HT1080 (cell line): ENCODE measurements at places on chromosomes 7 and 10. TPM values are rescaled to one million over a fixed set of nuclear protein-coding genes. Genes with fewer than 3 reads are reported as not detected.

Gene INA
- not detected in 2 replicates for total RNA-seq

Gene LRRN3
- not detected in 2 replicates for total RNA-seq

Gene DNAJC30
- total RNA-seq = 3.8 and 11.9 TPM in 2 replicates

Gene VGF
- 29.8 and 45.2 TPM in 2 replicates for total RNA-seq

Gene SORCS3
- total RNA-seq = 0.03 and 0.05 TPM in 2 replicates

Gene PPP1R3C
- total RNA-seq = 2.7 and 3.1 TPM in 2 replicates

DNA sequence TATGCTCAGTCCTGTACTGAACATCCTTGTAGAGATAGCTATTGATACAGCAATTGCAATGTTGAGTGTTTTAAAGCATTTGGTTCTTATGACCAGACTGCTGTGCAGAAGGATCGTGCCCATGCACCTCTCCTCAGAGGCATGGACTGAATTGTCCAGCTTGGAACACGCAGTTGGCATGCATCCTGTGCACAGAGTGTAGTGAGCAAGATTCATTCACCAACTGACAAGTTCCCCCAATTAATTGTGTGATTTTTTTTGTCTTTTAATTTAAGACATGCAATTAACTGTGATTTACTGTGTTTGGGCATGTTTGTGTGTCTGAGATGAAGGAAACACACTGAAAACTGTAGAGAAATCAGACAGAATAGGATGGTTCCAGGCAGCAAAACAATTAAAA, 323.7 kb downstream of the CDK14 start:
- DNase-seq = no peak

DNA sequence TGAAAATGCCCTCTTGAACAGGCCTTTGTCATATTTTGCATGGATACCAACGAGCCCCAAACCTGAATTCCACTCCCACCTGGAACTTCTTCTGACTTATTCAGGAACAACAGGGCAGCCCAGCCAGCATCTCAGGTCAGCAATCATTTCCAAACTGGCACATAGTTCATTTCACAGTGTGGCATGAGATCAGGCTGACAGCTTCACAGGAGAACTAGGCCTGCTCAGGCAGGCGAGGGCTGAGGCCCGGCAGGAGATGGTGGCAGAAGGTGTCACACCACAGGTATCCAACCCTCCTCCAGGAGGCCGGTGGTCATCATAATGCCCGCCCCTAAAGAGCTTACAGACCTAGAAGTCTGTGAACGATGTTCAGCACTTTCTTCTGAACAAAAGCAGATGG, 42.5 kb downstream of the DENND11 start:
- DNase-seq = no peak

DNA sequence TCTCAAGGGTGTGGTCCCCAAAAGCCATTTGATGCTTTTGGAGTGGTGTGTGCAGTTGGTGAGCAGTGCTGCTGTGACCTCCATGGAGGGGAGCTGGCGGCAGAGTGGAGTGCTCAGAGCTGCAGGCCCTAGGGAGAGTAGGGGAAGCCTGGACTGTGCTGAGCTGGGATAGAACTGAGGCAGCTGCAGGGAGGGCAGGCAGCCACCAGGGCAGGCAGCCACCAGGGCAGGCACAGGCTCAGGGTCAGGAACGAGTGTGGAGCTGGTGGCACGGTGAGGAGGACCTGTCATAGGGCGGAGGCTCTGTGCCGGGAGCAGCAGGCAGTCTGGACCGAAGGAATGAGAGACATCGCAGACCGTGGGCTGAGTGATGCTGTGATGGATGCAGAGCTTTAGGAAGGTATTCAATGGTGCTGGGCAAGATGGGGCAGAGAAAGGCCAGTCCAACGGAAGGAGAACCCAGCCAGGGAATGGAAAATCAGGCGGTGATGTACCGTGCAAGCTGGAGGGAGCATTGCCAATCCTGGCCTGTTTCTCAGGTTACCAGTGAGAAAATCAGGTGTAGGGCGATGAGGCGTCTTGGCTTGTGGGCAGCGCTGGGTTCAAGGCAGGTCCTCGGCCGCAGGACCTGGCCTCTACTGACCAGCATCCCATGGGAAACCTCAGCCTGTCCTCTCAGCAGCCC, 152.6 kb downstream of the CAMK1D start:
- no peak for DNase-seq

DNA sequence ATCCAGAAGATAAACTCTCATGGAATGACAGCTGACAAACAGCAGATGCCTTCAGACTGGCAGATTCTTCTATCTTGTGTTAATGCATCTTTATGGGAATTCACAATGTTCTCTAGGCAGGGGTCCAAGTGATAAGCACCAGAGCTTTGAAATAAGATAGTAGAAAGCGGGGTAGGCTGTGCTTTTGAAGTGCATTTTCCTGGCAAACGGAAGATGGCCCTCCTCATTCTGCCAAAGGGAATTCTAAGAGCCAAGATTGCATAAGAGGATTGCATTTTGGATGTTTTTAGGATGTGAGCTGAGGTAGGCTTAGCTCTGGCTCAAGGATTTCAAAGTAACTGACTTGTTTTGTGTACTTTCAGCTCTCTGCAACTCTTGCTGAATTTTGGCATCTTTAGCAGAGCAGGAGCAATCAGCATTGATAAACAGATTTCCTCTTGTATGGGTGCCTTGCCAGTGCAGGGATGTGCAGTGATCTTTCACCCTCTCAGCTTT, 298.5 kb upstream of the KLF6 start:
- no peak for DNase-seq

DNA sequence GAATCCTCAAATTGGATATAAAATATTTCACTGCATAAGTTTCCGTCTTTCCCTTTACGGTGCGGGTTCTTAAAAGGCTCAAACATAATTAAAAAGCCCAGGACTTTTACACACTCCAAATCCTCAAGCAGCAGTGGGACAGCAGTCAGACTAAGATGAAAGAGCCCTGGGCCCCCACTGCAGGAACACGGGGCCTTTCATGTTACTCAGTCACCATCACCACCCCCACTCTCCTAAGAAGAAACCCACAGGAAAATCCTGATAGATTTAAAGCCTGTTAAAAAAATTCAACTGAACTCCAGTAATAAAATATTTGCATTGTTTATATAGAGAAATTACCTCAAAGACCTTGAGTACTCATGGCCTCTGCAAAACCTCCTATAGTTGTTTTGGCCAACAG, 74.0 kb upstream of the TRIL start:
- no peak for DNase-seq

DNA sequence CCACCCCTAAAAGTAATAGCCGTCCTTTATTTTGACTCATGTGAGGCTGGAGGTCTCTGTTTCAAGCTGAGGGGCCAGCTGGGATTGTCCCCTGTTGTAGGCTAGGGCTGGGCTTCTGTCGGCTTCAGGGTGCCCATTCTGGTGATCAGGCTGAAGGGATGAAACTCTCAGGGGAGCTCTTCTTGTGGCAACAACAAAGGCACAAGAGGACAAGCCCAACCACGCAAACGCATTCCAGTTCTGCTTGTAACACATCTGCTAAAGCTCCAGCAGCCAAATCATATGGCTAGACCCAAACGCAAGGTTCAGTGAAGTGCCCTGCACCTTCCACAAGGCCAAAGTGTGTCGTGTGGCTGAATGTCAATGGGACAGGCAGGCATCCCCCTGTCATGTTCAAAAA, 405.7 kb downstream of the INHBA start:
- no peak for DNase-seq

- peak; percentile 7 for DNase-seq
Observed at GRCh38 chr10:37732685-37733084, 124.7 kb downstream of the ZNF248 start.

- peak; percentile 25 for DNase-seq
Observed at GRCh38 chr10:73967022-73967429, 30.9 kb upstream of the VCL start.

DNA sequence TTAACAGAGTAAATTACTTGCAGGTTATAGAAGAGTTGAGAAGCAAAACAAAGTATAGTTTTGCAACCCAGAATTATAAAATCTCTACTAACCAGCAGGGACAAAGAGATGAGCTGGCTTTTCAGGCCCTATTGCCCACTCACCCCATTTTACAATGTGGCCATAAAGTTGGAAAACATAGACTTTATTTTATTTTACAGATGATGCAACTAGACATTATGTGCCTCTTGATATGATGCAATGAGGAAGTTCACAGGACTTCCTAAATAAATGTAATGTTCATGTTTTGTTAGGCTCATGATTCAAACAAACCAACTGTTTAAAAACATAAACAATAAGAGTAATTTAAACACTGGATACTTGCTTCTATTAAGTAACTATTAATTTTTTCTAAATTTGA, 141.1 kb upstream of the WNT16 start:
- DNase-seq = no peak

- DNase-seq = no peak
Observed at GRCh38 chr7:76142861-76143260, 58.8 kb upstream of the SRRM3 start.

DNA sequence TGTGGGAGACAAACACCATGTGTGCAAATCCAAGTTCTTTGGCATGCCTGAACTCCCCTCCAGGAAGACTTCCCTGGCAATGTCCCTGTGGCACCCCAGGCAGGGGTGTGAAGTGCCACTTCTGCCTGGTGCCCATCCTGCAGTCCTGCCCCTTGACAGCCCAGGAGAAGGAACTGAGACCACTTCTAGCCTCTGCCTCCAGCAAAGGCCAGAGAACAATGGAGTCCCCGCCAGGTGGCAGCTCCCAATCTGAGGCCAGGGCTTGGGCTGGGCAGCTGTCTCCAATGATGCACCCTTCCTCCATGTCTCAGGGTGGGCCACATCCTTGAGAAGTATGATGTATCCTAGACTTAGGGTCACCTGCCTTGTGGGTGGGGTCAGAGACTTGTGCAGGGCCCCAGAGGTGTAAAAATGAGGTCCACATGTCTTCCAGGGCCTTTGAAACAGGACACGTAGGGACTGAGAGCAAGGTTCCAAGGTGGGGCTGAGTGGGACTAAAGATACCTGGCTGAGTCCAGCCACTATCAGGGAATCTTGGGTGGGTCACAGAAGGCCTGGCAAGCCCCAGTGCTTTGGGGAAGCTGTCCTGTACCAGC, 5.5 kb downstream of the FXYD4 start:
- DNase-seq = no peak

DNA sequence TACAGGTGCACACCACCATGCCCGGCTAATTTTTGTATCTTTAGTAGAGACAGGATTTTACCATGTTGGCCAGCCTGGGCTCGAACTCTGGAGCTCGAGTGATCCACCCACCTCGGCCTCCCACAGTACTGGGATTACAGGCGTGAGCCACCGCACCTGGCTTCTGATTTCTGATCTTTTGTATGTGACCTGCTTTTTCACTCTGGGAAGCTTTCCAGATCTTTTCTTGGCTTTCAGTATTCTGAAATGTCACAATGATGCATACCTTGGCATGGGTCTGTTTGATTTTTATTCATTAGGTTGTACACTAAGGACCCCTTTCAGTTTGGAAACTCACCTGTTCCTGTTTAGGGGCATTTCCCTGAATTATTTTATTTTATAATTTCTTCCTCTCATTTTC, 41.6 kb downstream of the PROSER2 start:
- no peak for DNase-seq

- DNase-seq = no peak
Observed at GRCh38 chr7:107768263-107768662, 24.3 kb downstream of the CBLL1 start.

GRCh38 chr7:33066771-33067170, 4.2 kb upstream of the NT5C3A start:
- no peak for DNase-seq

GRCh38 chr7:158323741-158324396, 263.8 kb downstream of the PTPRN2 start:
- no peak for DNase-seq
